Activated CD4-positive, alpha-beta memory T cell treated with anti-CD3 and anti-CD28 coated beads, Interleukin-2, amount 10 ng/mL, durations not matched to agents 7 days and 5 days (primary cell): ENCODE measurements at places on chromosomes 2 and 18.

GRCh38 chr2:43637030-43637803 is at the start of gene PLEKHH2:
PLEKHH2 (plus strand) TSS chr2:43637260; CDS start chr2:43644674, 7,414 bp downstream.
- peak; percentile 87 for DNase-seq

DNA sequence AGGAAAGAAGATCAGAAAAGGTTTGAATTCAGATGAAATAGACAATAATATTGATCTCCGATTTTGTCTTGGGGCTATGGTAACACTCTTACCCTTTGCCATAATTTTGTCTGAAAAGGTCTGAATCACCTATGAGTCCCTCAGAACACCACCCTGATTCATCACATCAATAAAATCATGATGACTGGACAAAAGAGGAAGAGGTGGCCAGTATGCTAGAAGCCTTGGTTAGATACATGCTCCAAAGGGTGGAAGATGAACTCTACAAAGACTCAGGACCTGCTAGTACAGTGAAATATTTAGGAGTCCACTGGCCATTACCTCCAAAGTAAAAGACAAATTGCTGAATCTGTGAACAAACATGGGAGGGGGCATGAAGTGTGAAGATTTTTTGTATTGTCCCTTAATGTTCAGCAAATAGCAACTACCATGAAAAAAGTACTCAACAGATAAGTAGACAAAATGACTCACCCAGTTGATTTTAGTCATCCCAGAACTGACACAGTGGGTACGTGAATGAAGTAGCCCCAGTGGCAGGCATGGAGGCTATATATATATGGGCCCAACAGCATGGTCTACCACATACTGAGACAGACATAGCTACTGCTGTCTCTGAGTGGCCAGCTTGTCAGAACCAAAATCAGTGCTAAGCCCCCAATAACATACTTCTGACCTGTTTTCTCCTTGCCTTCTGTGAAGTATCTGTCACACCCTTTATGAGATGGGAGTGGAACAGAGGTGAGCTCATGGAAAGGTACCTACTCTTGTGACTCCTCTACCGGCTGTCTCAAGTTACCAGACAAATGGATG is 36.5 kb upstream of the GLS start:
- peak; percentile 42 for DNase-seq

DNA sequence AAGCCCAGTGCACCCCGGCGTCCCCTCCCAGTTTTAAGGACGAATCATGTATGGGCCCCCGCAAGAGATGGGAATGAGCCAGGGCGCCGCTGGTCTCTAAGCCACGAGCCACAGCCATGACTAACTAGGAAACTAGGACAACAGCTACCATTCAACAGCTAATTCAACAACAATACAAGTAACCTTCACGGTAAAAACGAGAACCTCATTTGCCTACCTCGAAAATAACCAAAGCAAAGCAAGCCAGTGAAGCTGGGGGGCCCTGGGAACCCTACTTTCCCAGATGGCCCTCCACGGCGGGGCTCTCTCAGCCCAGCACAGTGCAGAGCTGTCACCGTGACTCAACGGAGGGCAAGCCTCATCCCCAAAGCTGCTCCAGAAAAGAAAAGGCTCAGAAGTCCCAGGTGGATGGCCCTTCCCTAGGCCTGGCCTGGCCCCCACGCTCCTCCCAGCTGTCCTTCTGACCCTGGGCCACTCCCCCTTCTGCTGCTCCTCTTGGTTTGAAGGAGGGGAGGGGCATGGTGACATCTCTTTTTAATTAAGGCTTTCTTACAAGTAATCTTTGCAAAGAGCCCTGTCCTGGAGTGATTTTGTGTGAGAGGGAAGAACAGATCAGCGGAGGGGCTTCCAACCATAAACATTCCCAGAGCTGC is 126.3 kb downstream of the HDAC4 start:
- peak; percentile 57 for DNase-seq

GRCh38 chr2:42171396-42171980 is 2.3 kb downstream of the EML4 start:
- DNase-seq: no peak

- DNase-seq: no peak
Measured at GRCh38 chr2:236988690-236989624, 96.7 kb upstream of the COPS8 start.

DNA sequence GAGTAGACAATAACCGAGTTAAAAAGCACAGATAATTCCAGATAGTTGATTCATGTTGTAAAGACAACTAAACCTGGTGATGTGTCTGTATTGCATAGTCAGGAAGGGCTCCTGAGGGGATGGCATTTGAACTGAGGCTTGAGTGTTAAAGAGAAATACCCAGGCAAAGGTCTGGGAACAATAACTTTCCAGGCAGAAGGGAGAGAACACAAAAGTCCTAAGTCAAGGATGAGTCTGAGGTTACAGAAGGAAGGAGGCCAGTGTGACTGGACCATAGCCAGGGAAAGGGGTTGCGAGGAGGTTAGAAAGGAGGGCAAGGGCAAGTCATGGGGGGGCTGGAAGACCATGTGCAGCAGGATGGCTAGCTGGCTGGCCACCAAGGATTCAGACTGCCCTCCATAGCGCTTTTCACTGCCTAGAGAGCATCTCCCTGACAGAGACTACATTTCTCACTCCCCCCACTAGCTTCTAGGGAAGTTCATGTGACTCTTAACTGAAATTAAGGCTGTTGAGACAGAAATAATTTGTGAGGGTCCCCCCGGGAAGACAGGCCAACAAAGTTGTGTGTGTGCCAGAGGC is 135.5 kb upstream of the CREB1 start:
- DNase-seq: no peak

- no peak for DNase-seq
Measured at GRCh38 chr18:6561862-6562291, 147.2 kb upstream of the L3MBTL4 start.

- no peak for DNase-seq
Measured at GRCh38 chr18:35408843-35409261, 31.7 kb upstream of the ZNF396 start.
